Suppressor macrophage treated with lipopolysaccharide for 4 hours (primary cell): ENCODE measurements at places on chromosomes 12 and 14.

- DNase-seq: no peak
These were observed 134.7 kb downstream of the GPR135 start for GRCh38 chr14:59330455-59330854.

GRCh38 chr14:77853919-77854318 is 54.0 kb downstream of the ADCK1 start:
- no peak for DNase-seq

DNA sequence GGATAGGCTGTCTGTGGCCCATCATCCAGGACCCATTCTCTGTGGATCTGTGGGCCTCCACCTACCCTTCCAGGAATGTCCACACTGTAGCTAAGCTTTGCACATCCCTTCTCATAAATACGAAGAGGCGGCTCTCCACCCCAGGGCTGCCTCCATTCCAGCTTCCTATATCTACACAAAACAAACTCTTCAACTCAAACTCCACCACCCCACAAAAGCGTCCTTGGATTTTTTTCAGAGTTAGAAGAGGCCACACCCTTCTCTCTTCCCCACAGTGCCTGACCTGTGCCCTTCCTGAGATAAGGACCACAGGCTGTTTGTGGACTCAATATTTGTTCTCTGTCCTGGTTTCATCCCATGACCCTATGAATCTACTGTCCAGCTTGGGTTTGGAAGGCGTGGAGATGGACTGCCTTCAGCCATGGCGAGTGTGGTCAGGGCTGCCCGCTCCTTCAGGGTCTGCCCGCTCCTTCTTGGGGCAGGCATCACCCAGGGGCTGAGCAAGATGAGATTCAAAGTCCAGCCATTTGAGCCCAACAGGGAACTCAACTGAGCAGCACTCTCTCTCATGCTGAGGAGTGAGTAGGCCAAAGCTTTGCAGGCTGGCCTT is 13.0 kb upstream of the SERPINA12 start:
- no peak for DNase-seq

DNA sequence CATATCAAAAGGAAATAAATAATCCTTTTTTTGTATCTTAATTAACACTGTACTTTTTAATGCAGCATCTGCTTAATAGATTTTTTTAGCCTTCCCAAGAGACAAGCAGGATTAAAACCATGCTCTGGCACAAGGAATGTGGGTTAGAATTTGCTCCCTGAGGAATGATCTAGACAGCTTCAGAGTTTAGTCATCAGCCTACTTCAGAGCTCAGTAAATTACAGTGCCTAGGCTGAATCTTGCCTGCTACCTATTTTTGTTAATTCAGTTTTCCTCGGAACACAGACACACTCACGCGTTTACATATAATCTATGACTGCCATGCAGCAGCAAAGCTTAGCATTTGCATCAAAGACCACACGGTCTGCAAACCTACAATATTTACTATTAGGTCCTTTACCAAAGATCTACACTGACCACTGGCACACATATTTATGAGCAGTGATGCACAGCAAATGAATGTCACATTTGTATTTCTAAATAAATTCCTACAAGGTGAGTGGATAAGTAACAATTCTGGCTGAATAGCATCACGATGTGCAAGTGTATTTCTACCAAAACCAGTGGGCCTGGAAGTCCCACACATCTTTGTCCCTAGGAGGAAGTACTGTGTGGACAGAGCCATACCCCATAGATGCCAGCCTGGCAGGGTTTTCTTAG is 309.8 kb upstream of the TMEM132C start:
- no peak for DNase-seq

DNA sequence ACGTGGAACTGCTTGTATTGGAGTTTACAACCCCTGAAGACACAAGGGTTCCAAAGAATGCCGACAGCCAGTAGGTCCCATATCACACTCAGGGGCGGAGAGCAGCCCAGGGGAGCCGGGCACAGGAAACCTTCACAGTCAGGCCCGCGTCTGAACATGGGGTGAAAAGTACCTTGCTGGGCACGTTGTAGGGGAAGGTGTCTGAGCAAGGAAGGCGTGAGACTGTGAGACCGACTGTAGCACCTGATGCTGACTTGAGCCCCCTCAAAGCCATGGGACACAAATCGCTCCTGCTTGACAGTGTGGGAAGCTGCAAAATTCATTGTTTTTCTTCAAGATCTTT is 14.7 kb downstream of the RIMBP2 start:
- DNase-seq: no peak
